ENCODE measurements at places on chromosomes 16 and 17.

DNA sequence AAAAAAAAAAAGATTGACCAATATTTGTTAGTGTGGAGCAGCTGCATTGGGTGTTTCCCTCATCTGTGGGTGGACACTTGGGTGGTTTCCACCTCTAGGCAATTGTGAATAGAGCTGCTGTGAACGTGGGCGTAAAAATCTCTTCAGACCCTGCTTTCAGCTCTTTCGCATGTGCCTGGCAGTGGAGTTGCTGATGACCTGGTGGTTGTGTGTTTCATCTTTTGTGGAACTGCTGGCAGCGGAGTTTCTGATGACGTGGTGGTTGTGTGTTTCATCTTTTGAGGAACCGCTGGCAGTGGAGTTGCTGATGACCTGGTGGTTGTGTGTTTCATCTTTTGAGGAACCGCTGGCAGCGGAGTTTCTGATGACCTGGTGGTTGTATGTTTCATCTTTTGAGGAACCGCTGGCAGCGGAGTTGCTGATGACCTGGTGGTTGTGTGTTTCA, 21.4 kb downstream of the ZC3H18 start:
- DNase-seq = no peak

DNA sequence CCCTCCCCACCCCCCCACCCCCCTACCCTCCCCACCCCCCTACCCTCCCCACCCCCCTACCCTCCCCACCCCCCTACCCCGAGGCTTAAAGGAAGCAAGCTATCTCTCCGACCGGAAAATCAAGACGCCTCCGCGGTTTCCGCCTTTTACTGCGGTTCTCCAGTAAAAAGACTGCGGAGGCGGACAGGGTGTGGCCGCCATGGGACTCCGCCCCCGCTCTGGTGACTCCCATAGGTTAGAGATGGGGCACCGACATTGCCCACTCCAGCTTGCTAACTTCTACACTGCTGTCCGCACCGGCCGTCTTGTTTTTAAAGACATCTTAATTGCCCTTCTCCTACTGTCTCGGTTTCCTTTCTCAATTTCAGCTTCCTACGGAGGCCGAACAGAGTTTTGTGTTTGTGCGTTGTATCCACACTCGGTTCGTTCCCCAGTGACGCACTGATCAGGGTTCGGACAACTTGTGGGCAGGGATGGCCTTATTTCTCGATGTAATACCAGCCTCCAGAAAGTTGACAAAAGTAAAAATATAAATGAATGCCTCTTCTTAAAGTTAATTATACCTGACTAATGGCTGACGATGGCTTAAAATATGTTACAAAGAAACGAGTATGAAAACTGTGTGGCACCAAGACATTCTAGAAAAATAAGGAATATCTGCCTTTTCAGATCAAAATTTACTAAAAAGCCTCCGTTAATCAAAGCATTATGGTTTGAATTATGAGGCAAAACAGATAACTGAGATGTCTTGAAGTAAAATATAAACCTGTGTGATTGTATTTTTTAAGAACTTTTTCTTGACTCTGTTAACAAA, 1.1 kb upstream of the ZNF200 start:
- DNase-seq = no peak

DNA sequence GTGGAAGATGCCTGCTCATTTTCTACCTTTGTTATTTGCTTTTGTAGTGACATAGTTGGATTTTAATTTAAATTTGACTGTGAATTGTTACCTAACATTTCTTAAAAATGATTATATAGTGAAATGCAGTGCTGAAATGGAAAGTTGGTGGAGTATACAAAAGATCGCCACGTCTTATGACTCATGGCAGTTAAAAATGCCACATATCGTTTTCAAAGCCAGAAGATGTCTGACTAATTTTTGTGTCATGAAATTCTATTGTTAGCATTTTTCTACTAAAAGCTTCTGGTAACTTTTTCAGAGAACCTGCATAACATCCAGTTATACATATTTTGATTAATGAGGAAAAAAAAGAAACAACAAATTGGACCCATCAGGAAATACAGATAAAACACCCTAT, 20.6 kb downstream of the MAP2K4 start:
- DNase-seq = peak; percentile 41

DNA sequence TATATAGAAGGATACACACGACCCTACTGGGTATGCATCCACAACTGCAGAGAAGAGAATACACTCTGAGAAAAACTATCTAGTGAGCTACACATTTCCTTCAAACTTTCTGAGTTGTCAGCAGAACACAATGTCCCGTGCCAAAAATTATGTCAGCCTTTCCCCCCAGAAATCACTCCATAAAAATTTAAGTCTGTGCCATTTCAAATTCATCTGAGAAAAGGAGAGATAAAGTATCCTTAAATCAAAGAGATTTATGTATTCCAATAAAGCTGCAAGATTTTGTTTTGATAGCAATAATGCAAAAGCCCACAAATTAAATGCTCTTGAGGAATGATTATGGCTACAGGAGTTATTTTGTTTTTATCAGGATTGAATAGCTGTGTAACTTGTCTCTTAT, 760.1 kb downstream of the CDH11 start:
- DNase-seq = no peak

DNA sequence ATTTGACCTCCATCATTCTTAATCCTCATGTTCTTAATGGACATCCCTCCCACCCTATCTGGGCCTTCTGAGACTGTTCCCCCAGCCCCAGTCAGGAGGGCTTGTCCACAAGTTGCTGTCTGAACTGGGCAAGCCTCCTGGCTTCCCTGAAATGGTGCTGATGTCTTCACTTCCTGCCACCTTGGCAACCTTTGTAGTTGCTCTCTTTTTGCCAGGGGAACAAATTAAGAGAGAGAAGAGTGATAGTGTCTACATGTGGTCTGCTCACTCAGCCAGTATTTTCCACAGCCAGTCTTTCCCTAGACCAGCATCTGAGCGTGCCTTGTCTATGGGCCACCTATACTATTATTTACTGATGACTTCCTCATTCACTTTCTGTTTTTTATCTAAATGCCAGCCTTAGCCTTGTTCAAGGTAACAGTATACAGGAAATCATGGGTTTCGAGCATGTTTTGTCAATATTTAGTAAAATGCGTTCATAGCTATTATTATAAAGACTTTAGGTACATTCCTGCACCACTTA, 710.1 kb downstream of the MAF start:
- DNase-seq = no peak

DNA sequence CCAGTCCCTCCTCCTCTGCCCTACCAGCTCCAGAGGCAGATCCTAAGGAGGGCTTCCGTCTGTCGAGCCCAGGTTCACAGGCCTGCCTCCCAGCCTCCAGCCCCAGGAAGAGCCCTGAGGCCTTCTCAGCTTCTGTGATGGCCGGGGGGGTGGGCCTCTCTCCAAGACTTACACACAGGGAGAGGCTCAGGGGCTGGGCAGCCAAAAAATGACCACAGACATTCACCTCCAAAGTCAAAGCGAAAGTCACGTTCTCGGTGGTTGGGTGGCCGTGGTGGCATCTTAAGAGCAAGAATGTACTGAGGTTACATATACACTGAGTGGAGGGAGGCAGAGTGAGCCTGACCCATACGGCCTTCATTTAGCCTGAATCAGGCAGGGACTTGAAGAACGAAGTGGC, 119.1 kb downstream of the CCDC182 start:
- no peak for DNase-seq

GRCh38 chr16:31329671-31330552, 25.1 kb upstream of the ITGAX start:
- no peak for DNase-seq

DNA sequence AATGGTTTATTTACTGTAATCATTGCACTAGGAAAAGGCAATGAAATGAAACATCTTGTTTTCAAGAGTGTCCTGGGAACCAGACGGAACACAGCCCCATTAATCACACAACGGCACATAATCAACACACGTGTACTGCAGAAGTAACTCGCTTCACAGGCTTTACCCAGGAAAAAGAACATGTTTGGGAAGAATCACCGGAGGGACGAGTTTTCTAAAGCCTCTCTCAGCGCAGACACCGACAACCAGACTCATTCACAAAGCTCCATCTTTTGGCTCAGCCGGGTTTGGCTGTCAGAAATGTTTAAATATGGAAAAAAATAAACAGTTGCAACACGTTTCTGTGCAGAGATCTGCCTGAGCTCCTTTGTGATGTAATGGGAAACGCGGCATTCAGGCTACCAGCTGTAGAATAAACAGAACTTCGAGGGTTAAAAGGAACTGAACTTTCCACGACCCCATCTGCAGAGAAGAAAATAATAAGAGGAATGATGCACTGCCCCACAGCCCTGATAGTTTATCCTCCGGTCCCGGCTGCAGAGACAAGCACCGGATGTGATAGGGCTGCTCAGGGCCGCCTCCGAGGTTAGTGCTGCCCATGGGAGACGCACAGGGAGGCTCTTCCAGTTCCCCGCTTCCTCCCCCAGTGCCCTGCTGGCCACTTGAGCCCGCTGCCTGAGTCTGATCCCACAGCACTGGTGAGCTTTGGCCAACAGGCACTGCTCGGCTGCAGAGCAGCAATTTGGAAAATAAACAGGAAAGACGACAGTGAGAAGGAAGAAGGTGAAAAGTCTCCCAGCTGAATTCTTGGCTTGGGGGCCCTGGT, 119.8 kb downstream of the HIC1 start:
- peak; percentile 65 for DNase-seq

GRCh38 chr16:54512467-54512995, 225.9 kb upstream of the IRX3 start:
- no peak for DNase-seq
